ENCODE measurements at places on chromosomes 13 and 19.

GRCh38 chr13:91247768-91248167, 99.7 kb upstream of the MIR17HG start:
- DNase-seq, result no peak

GRCh38 chr13:111345682-111346081, 25.2 kb downstream of the TEX29 start:
- no peak for DNase-seq

DNA sequence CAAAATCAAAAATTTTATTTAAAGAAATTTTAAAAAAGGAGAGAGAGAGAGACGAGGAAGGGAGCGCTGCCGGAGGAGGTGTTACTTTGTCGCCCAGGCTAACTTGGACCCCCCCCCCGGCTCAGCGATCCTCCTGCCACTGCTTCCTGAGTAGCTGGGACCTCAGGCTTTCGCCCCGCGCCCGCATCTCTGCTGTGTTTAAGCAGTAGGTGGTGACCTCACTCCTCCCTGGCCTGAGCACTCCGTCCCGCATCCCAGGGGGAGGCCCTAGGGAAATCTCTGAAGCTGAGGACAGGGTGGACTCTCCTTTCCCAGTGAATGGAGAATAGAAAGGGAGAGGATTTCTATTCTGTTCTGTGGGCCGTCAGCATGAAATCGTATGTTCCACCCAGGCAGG, 485 bp upstream of the ZNF845 start:
- no peak for DNase-seq

DNA sequence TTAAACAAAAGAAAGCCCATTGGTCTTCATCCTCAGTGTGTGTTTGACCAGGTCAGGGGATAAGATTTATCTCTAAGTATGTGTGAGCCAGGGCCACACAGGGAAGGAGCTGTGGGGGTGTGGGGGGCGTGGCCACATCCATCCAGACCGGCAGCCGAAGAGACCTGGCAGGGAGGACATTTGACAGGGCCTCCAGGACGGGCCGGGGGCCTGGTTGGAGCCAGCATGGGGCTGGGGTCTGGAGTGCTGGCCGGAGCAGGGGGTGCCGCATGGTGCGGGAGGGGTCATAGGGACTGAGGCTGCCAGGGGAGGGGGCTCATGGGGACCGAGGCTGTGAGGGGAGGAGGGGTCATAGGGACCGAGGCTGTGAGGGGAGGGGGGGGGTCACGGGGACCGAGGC, 20.4 kb upstream of the GNA15 start:
- DNase-seq, result no peak

DNA sequence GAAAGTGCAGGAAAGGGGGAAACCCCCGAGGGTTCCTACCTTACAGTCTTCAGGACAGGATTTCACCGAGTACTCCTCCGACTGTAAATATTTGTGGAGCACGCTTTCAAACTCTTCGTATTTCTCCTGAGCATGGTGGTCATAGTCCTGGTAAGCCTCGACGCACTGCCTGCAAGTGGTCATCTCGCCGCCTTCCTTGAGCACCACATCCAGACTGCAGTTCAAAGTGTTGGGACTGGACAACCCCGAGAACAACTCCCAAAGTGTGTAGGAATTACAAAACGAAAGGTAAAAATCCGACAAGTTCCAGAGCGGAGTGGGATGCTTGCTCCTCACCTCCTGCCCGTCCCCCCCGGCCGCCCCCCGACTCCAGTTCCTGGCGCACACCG, 349.7 kb downstream of the LIG4 start:
- DNase-seq, result no peak

- DNase-seq, result no peak
Observed at GRCh38 chr19:39449116-39449797, 3.9 kb downstream of the SUPT5H start.

- no peak for DNase-seq
Observed at GRCh38 chr19:29966588-29967249, 24.7 kb downstream of the URI1 start.

- no peak for DNase-seq
Observed at GRCh38 chr13:112670864-112671263, 19.0 kb upstream of the ATP11A start.

DNA sequence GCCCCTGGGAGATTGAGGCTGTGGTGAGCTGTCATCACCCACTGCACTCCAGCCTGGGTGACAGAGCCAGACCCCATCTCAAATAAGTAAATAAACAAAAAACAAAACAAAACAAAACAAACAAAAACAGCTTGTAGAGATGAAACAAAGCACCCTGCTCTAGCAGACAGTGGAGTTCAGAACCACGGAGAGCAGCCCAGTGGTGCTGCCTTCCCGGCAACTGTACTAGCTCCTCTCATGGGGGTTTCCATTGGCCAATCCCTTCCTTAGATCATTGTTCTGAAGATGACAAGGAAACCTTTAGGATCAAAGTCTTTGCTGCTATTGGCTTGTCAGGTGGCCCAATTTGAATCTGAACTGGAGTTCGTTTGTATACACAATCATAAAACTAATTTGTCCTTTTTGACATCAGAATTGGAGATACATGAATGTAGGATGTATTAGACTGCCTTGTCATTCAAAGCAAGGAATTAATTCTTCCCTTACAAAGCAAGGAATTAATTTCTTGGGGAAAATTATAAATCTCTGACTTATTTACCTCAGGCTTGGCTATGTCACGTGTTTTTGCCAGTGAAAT, 19.7 kb upstream of the SYCN start:
- no peak for DNase-seq

- DNase-seq, result no peak
Observed at GRCh38 chr13:108877300-108877699, 247.9 kb downstream of the MYO16 start.

DNA sequence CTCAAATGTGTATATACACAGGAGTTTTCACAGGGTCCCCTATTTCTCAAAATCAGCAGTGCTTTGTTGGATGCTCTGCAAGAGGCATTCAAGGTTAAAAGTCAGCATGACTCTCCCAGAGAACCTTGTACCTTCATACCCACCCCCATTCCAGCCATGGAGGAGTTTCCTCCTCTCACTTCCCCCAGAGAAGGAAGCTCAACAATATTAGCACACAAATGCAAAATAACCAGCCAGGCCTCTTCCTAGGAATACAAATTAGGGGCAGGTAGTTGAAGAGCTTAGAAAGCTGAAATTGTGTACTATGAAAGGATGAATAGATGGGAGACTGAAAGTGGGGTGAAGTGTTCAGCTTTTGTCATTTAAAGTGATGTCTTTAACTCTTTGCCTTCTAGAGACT, 43.8 kb downstream of the SPRY2 start:
- no peak for DNase-seq

DNA sequence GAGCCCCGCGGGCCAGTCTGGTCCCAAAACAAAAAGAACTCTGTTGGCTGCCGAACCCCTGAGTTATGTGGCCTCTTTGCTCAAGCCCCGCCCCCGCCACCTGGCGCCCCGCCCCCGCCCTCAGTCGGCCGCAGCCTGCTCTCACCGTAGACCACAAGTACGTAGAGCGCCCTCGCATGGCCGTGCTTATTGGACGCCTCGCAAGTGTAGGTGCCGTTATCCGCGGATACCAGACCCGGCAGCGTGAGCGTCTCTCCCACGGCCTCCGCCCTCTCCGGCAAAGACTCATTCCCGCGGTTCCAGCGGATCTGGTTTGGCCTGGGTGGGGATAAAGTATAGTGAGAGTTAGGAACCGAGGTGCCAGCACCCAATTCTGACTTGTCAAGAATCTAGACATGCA, 5.5 kb upstream of the ZNF428 start:
- peak; percentile 90 for DNase-seq

DNA sequence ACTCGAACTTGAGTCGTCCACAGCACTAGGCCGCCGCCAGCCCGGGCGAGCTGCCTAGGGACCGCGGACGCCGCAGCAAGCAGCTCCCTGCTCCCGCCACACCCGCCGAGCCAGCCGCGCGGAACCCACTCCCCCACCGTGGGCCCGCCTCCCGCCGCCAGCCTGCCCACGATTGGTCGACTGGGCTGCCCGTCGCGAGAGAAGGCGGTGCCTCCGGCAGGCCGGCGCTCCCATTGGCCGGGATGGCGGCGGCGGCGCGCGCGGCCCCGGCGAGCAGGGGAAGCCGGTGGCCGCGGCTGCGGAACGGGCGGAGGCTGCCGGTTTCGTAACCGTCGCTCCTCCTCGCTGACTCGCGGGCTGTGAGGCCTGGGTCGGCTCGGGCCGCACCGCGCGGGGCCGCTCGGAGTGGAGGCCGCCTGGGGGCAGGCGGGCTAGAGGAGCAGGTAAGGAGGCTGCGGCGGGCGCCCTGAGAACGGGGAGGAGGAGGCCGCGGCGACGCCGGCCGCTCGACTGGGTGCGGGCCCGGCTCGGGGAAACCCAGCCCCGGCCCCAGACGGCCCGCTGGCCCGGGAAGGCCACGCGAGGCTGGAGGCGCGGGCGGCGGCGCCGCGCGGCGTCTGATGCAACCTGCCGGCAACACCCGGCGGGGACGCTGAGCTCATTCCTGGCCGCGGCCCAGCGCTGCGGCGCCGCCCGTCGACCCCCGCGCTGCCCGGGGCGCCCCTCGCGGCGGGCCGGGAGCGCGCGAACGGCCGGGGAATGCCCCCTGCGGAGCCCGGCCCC, at the start of gene CEBPG:
CEBPG (plus strand) TSS at position 257 of the 783 bp plus-strand sequence. CDS start 5,531 bp downstream, outside the sequence.
- peak; percentile 100 for DNase-seq

GRCh38 chr19:2636897-2637683, 65.4 kb downstream of the GNG7 start:
- DNase-seq, result peak; percentile 88

DNA sequence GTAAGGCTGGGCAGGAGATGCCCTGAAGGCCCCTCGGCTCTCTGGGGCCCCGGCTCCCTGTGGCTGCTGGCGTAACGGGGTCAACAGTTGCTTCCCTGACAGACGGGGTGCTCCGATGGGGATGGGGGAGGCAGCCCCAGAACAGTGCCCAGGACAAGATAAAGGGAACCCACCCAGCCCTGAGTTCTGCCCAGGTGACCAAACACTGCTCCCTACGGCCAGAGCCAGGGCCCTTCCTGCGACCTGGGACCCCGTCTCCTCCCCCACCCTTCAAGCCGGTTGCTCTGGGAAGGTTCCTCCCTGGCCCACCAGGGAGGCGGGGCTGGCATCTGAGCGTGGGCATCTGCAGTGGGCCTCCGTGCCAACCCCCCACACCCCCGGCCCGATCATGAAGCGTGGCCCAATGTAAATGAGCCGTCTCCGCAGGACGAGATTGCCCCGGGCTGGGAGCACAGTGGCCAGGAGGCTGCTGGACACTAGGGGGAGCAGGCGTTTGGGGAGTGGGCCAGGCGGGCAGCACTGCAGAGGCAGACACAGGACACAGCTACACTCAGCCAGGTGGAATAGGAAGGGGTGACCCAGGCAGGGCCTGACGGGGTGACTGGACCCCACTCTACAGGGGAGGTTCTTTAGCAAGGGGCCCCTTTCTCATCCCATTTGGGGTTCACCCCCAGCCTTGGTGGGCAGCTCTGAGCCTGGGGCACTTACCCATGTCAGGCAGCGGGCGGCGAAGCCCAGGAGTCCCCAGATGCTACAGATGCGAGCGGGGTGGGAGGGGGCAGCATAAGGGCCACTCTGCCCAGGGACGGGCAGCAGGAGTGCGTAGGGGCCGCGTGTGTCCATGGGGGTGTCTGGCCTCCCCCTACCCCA, 1.2 kb upstream of the NKPD1 start:
- no peak for DNase-seq

DNA sequence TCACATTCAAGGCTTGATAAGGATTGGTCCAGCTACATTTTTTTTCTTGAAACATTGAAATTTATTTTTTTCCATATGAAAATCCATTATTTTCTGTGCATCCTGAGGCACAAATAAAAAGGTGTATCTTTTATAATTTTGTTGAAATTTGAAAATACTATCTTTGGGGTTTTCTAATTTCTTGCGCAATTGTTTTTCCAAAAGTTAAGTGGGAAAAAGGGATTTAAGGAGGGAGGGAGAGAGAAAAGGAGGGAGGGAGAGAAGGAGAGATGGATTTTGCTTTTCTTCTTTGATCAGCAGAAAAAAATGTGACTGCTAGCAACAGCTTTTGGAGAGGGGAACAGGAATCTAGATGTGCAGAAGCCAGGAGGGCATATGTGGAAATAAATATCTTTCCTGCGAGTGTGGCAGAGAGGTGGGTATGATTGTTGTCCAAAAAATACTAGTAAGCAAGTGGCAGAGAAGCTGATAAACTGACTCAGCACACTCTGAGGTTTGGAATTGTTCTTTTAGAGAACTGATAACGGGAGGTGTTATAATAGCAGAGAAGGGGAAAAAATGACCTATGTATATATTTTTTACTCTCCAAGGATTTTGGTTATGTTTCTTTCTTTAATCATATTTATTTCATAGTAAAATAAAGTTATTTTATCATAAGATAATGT, 61.2 kb upstream of the EDNRB start:
- no peak for DNase-seq

GRCh38 chr13:52454459-52454819, 839 bp upstream of the CKAP2 start:
- peak; percentile 49 for DNase-seq

GRCh38 chr13:25468325-25469168, 96.8 kb downstream of the ATP8A2 start:
- DNase-seq, result peak; percentile 78

GRCh38 chr13:98796798-98797197, 44.3 kb upstream of the SLC15A1 start:
- no peak for DNase-seq

GRCh38 chr13:110874508-110874960, 40.3 kb downstream of the ANKRD10 start:
- DNase-seq, result peak; percentile 38

- no peak for DNase-seq
Observed at GRCh38 chr19:42601811-42602443, 7.2 kb upstream of the CEACAM8 start.

DNA sequence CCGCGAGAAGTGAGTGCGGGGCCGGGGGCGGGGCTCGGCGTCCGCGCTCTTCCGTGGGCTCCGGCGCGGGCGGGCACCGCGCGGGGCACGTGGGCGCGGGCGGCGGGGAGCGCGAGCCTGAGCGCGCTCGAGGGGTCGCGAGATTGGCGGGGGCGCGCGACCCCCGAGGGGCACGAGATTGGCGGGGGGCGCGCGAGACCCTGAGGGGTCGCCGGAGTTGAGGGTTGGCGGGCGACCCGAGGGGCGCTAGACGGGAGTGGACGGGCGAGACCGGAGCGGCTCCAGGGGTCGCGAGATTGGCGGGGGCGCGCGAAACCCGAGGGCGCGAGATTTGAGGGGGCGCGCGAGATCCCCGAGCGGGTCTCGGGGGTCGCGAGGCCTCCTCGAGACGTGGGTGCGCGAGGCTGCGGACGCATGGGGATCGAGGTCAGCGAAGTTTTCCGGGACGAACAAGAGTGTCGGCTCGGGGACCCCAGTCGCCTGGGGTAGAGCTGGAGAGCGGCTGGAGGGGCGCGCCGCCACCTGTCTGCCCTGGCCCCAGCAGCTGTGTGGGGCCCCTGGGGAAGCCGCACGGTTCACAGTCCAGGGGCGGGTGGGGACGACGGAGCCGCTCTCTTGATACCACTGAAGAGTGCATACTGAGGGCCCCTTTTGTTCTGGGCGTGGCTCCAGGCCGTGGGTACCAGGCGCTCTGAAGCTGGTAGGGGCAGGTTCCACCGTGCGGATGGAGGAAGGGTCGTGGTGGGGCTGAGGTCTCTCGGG, 682 bp downstream of the SSBP4 start:
- DNase-seq, result peak; percentile 72

GRCh38 chr19:8481201-8481600, 21.2 kb downstream of the PRAM1 start:
- no peak for DNase-seq

Data from germinal center (tissue), 1 donor.